ENCODE measurements at places on chromosomes 7 and 10.

- no peak for DNase-seq
These were observed 206.4 kb downstream of the ITGB1 start for GRCh38 chr10:32751582-32751981.

- no peak for DNase-seq
These were observed 61.4 kb downstream of the PLXDC2 start for GRCh38 chr10:19877466-19878255.

GRCh38 chr10:113386005-113386404, 166.8 kb upstream of the HABP2 start:
- no peak for DNase-seq

DNA sequence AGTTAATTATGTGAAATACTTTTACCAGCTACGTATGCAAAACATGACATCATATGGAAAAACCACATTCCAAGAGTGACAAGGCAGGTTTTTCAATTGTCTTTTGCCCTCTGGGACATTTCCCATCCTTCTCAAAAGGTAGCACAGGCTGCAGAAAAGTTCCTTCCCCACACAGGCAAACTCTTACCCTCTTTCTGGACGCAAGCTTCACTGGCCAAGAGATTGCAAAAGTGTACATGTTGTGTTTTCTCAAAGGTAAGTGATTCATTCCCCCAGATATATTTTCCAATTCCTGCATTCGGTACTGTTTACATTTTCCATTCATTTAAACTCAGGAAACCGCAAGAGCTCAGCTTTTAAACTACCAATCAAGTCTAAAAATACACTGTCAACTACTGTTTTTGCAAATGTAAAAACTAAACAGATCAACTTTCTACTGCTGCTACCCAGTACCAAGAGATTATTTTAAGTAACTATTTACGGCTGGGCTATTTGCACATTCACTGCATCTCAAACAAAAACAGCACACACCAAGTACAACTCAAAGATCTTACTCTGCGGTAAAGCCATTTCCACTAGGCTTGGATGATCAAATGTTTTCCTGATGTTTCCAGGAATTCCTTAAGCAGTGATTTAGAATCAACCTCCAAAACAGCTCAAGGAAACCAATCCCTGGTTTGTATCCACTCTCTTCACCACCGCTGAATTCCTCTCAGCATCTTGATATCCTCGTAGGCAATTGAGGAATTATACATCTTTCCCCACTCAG, 233.6 kb upstream of the CCDC6 start:
- no peak for DNase-seq

DNA sequence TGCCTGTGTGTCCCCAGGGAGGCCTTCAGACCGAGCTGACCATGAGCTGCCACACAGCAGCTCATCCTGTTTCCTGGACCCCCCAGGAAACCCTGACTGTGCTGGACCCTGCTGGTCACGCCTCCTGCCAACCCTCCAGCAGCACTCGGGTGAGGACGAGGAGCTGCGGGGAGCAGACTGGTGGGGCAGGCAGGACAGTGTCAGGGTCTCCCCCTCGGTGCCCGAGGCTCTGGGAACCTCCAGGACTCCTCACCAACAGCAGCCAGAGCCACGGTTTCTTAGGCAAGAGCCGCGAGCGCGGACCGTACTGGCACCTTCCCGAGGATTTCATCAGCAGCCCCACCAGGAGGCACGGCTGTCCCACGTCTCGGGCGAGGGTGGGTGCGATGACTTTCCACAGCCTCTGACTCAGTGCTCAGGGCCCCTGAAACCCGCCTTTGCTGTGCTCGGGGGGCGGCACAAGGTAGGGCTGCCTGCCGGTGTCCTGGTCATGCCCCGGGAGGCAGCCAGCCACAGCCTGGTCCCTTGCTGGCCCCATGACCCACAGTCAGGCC, 186.9 kb downstream of the ELFN1 start:
- DNase-seq = no peak

DNA sequence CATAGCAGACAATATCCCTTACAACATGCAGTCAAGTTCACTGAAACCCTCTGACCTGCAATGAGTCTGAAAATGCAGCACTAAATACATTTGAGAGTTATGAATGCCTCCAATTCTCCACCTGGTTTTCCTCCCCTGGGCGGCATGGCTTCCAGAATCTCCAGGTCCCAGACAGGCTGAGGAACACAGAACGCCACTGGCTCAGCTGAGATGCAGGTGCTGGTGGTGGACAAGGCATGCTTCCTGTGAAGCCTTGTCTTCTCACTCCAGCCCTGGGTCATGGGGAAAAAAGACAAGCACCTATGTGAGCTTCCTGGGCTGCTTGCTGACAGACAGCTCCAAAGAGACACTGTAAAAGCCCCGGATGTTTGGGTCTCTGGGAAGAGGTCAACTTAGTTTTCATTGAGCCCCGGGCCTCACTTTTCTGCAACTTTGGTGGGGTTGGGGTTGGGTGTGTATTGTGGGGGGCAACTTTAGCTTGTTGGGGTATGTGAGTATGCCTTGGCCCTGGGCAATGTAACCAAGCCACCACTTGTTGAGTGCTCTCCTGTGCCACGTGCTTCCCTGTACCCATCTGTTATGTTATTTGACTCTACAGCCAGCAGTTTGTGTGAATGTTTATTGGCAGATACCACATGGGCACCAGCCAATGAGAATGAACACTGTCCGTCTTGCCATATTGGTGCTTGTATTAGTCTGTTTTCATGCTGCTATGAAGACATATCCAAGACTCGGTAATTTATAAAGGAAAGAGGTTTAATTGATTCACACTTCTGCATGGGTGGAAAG, 127.8 kb downstream of the EMX2 start:
- DNase-seq = no peak

- no peak for DNase-seq
These were observed 354.1 kb upstream of the SEMA3A start for GRCh38 chr7:84548366-84549365.
